ENCODE measurements at places on chromosomes 11 and 22.
A peak's percentile ranks its signal among the peaks of the same experiment; 100 is the strongest.

- DNase-seq: no peak
Observed at GRCh38 chr11:113880971-113881370, 5.6 kb upstream of the USP28 start.

- DNase-seq: peak; percentile 59
Observed at GRCh38 chr11:3808861-3809623, 682 bp downstream of the PGAP2 start.

DNA sequence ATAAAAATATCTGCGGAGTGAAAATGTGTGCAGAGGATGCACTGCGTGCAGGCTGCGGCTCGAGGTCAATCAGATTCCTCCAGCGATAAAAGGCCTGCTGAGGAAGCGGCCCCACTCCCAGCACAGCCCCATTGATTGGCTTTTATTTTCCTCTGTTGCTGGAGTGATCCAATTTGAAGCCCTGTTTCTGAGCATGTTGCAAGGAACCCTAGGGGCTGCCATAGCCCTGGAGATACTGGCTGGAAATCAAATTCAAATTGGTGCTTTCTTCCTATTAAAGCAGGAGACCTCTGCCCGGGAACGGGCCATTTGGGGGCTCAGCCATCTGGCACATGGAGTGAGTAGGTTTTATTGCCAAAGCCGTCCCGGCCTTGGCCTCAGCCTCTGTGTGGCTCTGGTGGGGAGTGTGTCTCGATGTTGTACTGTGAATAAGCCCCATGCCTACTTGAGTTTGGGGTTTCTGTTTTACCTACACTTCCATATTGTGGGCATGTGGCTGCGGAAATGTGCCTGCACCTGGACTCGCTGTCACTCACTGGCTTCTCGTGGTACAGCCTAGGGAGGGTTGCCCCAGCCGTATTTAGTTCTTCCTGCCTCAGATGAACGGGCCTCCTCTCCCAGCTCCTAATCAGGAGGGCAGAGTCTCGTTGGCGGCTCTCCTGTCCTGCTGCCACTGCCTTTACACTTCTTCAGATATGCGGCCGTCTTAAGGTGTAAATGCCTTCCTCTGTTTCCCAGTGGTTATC, 25.6 kb downstream of the PARVB start:
- DNase-seq: no peak

DNA sequence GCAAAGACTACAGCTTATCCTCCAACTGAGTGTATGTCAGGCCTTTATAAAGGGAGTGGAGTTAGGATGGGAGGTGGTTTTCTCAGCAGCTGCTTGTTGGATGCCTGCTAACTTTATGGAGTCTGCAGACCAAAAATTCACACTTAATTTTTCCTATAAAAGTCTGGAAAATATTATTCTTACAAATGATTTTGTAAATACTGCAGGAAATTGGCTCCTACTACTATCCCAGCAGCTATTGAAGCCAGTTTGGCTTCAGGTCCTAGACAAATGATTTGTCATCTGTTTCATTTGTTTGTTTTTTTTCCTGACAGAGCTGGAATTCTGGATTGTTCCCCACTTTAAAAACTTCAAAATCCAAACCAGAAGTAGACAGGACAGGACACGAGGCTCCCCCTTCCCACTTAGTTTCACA, 292.5 kb downstream of the TMEM135 start:
- no peak for DNase-seq

DNA sequence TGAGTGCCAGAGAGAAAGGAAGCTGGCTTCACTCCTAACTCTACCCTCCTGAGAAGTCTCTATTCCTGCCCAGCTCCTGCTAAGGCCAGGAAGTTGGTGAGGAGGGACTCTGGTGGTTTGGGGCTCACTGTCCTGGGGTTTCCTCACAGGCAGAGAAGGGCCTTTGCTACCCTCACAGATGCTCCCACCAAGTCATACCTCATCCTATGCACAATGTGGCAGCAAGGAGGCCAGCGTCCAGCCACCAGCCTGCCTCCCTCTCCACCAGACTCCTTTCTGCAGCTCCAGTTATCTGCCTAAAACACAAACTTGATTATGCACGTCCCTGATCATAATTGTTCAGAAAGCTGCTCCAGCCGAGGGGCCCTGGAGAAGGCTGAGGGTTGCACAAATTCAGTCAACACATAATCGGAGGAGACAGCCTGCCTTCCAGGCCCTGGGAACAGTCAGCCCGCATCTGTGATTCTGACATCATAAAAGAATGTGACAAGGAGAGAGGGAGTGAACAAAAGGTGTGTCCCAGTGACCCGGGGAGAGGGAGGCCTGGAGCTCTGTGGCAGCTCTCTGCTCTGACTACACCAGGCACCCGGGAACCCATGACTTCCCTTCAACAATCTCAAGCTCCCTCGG, 28.8 kb downstream of the DKK3 start:
- no peak for DNase-seq

GRCh38 chr11:126115127-126115495, 52.4 kb upstream of the CDON start:
- DNase-seq: no peak

DNA sequence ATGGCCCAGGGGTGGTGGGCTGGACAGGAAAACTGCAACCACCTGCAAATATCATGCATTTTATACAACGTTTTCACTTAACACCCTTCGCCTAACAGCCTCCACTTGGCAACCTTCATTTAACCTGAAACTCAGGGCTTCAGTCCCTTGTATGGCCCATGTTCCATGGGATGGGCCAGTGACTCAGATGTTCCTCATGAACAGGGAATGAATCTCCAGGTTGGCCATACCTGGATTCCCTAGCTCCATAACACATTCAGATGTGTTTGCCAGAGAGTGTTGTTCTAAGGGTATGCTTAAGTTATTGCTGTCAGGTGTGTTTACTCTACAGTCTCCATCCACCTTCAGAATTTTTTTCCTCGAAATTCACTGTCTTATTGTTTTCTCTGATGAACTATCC, 316.9 kb downstream of the JRKL start:
- no peak for DNase-seq

GRCh38 chr11:91230647-91231046, 994.0 kb upstream of the FAT3 start:
- no peak for DNase-seq
